NCI-H1092 (cell line): ENCODE measurements at places on chromosomes 11 and 22.

DNA sequence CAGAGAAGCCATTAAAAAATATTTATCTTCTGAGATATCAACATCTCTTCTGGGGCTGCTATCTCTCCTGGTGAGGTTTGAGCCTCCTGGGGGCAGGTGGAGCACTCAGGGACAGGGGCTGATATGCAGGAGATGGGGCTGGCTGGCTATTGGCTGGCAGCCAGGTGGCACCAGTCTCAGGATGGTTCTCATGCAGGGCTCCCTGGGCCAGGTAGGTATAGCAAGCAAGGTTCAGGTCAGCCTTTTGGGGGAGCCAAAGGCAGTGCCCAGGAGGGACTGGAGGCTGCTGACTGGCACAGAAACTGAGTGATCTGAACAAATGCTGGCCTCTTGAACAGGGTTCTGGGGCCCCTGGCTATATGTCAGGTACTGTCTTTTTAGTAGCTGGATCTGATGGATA, 29.7 kb upstream of the EMSY start:
- no peak for DNase-seq

GRCh38 chr22:40648386-40648785, 11.9 kb upstream of the MRTFA start:
- DNase-seq, result no peak

GRCh38 chr11:1839204-1839923, 583 bp downstream of the TNNI2 start:
- no peak for DNase-seq

- peak; percentile 93 for DNase-seq
Observed at GRCh38 chr22:21652010-21652546, 10.0 kb downstream of the SDF2L1 start.

DNA sequence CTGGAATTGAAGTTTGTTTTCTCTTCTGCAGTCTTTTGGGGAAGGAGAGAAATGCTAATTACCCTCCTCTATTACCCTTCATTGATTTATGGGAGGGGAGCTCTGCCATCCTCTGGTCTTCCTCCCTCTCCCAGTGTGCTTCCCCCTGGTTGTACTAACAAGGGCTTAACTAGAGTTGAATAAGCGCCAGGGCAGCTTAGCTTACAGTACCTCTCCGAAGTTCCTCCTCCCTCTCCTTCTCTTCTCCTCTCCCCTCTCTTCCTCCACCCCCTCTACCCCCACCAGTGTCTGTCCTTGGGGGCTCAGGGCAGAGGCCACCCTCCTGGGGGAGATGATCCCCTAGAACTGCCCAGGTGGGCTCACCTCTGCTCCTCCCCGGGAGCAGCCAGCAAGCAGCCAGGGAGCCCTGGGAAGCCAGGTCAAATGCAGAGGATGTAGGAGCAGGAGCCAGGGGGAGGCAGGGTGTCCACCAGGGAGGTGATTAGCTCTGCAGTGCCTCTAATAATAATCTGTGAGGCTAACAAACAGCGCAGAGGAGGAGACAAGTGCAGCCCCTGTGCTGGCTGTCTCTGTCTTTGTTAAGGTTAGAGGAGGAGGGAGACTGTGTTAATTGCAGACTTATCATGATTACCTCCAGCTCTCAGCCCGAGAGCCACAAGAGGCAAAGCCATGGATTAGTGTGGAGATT, 191.6 kb upstream of the CADM1 start:
- DNase-seq, result peak; percentile 31
